ENCODE measurements at places on chromosomes 13 and 19. TPM values are rescaled to one million over a fixed set of nuclear protein-coding genes. Genes with fewer than 3 reads are reported as not detected.

GRCh38 chr19:31512181-31512970 is 163.1 kb upstream of the TSHZ3 start:
- no peak for DNase-seq

Gene KLK11
- total RNA-seq, result 21.6 TPM

- no peak for DNase-seq
These were observed 11.3 kb downstream of the PCID2 start for GRCh38 chr13:113196970-113197737.

DNA sequence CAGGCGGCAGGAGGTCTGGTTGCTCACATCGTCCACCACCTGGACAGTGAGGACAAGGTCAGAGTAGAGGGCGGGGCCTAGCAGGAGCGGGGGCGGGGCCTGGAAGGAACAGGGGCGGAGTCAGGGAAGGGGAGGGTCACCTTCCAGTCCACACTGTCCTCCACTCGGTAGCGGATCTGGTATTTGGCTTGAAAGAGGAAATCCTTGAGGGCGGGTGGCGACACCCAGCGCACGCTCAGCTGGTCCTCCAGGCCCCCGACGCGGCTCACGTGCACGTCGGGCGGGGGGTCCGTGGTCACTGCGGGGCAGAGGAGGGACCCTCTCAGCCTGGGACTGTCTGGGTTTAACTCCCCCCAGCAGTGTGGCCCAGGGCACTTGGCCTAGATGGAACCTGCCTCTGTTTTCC is 8.2 kb downstream of the REX1BD start:
- DNase-seq, result no peak

Gene MCEMP1
- total RNA-seq, result 2.2 TPM

DNA sequence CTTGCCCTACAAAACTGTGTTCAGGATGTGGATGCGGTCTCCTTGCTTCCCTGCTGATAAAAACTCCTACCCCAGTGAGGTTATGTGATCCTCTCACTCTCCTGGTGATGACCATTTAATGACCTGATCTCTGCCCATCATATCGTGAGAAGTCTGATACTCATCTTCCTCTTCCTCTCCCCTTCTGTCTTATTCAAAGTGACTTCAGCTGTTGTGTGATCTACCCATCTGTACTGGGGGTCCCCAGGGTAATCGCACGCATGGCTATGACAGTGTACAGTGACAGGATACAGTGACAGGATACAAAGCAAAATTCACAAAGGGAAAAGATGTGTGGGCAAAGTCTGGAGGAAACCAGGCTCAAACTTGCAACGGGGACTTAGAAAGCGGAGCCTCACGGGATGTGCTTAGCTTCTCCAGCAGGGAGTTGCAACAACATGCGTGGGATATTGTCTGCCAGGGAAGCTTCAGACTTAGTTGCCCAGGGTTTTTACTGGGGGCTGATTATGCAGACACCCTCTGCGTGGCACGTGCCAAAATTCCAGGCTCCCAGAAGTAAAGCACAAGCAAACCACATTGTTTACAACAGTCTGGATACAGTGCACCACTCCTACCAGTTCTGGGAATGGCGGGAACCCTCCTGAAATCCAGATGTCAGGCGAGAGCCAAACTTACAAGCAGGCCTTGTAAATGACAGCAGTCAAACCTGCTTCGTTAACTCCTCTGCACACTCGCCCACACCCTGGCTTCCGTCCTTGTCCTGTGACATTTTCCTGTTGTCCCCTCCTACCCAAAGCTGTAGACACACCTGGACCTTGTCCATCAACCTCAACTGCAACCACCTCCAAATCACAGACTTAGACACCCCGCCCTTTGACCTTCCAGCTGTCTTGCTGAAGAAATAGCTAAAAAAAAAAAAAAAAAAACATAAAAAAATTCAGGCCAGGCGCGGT is 18.0 kb upstream of the GARRE1 start:
- no peak for DNase-seq

DNA sequence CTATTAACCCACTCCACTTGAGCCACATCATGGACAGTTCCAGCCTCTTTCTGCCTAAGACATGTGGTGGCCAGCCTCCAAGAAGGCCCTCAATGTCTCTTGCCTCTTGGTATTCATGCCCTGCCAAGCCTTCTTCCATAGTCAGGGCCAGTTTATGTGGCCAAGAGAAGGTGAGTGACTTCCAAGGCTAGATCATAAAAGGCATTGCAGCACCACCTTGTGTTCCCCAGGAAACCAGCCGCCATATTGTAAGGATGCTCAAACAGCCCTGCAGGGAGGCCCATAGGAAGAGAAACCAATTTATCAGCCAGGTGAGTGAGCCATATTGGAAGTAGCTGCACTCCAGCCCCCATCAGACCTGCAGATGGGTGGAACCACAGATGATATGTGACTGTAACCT is 12.3 kb upstream of the DNMT1 start:
- no peak for DNase-seq

- DNase-seq, result no peak
These were observed 170.1 kb downstream of the OLFM4 start for GRCh38 chr13:53198736-53199135.

Gene SIGLEC5
- not detected for total RNA-seq

Gene CCL25
- total RNA-seq, result not detected

DNA sequence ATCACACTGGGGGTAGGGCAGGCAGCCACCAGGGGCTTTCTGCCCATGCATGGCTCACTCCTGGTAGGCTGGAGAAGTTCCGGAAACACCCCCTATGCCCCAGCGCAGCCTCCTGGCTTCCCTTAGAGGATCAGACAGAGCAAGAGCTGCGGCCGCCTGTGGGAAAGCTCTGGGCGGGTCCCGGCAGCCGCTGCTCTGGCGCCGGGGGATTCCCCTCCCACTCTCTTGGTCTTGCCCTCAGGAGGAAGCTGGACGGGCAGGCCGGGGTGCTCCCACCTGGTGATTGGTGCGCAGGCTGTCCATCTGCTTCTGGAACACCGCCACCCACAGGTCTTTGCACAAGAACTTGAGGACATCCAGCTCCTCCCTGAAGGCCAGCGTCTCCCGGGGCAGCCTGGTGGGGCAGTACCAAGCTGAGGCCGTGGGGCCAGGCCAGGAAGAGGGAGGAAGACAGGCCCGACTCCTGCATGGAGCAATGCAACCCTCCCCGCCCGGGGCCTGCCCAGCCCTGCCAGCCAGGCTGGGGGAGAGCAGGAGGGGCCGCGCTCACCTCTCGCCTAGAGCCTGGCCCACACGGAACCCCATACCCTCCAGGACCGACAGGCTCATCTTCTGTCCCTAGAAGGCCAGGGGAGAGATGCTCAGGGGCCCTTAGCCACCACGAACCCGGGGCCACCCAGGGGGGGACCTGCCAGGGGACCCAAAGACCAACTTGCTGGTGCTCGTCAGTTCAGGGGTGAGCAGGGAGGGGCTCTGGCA is 4.0 kb upstream of the NKPD1 start:
- peak; percentile 38 for DNase-seq

GRCh38 chr19:32651729-32652140 is 23.2 kb downstream of the ANKRD27 start:
- no peak for DNase-seq

Gene SIGLEC9
- total RNA-seq, result 25.0 TPM

DNA sequence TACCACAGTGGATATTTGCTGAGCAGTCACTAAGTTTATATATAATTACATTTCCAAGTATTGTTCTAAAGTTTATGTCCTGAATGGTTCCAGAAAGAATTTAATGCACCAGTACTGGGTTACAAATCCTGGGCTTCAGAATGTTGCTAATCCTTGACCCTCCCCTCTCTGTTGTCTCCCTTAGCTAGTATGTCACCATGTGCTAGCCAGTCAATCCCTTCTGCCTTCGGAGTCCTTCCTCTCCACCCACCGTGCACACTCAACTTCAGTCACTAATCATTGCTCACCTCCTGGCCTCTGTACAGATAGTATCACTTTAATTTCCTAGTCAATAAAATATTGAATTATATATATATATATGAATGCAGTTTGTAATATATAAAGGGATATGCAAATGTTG is 7.5 kb downstream of the FAM124A start:
- DNase-seq, result no peak

Gene RPL13A
- 2,551 TPM for total RNA-seq

Gene NALCN
- 0.28 TPM for total RNA-seq

GRCh38 chr19:29328586-29328985 is 115.6 kb upstream of the UQCRFS1 start:
- no peak for DNase-seq

DNA sequence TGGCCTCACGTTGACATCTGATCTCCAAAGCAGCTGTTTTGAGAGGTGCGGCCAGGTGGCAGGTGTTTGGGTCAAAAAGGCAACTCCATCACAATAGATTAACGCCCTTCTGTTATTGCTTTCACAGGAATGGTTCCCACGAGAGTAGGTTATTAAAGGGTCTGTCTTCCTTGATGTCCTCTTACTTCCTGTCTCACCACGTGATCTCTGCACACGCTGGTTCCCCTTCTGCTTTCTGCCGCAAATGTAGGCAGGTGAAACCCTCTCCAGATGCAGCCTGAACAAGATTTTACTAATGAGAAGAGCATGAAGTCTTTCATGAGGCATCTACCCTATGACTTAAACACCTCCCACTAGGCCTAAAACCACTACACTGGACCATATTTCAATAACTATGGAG is 22.8 kb upstream of the ZNF564 start:
- DNase-seq, result no peak

Gene TMC4
- not detected for total RNA-seq

DNA sequence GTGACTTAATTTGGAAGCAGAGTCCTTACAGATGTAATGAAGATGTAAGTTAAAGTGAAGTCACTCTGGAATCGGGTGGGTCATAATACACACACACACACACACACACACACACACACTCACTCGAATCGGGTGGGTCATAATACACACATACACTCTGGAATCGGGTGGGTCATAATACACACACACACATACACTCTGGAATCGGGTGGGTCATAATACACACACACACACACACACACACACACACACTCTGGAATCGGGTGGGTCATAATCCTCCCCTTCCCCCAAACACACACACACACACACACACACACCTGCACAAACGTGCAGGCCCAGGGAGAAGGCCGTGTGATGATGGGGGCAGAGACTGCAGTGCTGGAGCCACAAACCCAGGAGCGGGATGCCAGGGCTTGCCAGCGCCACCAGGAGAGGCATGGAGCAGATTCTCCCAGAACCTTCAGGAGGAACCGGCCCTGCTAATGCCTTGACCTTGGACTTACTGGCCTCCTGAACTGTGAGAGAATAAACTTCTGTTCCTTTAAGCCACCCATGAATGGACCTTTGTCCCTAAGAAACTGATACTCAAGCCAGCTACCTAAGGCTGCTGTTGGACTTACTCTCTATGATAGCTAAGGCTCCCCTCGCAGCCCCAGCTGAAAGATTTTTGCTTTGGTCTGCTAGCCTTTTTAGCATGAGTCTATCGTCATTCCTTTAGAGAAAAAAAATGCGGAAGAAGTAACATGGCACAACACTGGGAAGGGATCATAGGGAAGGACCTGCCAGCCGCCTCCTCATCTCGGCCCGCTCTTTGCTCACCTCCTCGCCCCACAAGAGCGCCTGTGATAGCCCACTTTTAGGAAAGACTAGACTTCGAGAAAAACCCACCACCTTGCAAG is 136.2 kb upstream of the RNF113B start:
- DNase-seq, result no peak

GRCh38 chr13:70128098-70128497 is 19.8 kb upstream of the KLHL1 start:
- DNase-seq, result no peak

DNA sequence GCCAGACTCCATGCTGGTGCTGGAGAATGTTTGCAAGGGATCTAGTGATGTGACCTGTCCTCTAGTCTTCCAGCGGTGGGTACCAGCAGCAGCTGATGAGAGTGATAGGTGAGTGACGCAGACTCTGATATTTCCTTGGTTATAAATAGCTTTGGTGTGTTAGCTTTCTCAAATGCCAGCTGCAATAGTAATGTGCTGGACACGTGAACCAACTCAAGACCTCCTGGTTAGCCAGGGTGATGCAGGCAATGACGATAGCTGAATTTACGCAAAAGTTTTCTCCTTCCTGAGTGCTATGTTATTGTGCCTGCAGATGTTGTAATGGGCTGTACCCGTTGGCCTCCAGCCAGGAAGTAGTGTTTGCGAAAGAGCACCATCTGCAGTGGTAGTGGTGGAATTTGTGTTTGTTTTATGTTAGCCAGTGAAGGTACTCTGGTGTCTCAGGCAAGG is 129.5 kb downstream of the CYSLTR2 start:
- DNase-seq, result peak; percentile 61

Gene KIR2DL3
- not detected for total RNA-seq

GRCh38 chr13:110620596-110620995 is 5.3 kb downstream of the NAXD start:
- DNase-seq, result no peak

GRCh38 chr19:15640904-15641597 is 354 bp downstream of the CYP4F3 start:
- no peak for DNase-seq

GRCh38 chr13:35164324-35164932 is 222.4 kb downstream of the NBEA start:
- DNase-seq, result no peak

DNA sequence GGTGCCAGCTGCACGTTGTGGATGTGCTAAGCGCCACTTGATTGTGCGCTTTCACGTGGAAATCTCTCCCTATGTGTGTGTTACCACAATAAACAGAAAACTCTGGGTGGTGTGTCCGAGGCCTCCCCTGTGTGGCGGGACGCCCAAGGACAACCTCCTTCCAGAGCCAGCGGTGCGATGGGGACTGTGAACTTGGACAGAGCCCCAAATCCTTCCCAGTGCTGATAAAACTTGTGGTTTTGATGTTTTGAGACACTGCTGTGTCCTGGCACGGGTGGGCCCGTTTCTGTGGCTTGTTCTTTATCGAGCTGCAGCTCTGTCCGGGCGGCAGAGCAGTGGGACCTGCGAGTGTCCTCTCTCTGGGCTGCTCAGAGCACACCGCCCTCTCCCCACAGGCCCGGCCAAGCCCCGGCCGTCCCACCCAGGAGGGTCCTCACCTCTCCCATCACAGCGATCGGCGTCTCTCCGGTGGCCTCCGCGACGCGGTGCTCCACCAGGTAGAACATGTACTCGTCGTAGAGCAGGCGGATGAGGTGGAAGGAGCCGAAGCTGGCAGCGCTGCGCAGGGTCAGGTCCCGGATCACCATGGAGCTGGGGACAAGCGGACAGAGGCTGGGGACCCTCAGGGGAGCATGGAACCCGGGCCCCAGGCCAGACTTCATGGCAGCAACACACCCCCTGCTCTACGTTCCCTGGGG is 18.8 kb upstream of the RANBP3 start:
- no peak for DNase-seq

Gene FGF22
- not detected for total RNA-seq

GRCh38 chr19:3649888-3650287 is 23.3 kb upstream of the CACTIN start:
- DNase-seq, result no peak

DNA sequence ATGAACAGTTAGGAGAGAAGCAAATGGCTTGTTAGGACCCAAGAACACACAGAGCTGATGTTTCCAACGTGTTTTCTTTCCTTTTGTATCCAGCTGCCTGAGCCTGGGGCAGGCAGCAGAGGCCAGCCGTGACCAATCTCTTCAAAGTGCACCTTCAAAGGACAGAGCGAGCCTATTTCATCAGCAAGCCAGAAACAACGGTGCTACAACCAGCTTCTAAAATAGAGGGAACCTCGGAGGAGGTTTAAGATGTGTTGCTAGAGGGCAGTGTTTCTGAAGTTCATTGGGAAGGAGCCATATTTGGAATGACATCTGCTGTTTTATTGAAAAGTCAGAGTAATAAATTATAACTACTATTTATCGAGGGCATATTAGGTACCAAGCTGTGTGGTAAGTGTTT is 56.2 kb upstream of the RFC3 start:
- DNase-seq, result no peak

Gene CNN1
- 6.4 TPM for total RNA-seq

Measured in omental fat pad (tissue), 4 donors.